ENCODE measurements at places on chromosomes 2 and 18.

- no peak for DNase-seq
Observed at GRCh38 chr2:23806201-23806600, 120.7 kb downstream of the ATAD2B start.

- no peak for DNase-seq
Observed at GRCh38 chr2:59383473-59383872, 1142.3 kb upstream of the FANCL start.

DNA sequence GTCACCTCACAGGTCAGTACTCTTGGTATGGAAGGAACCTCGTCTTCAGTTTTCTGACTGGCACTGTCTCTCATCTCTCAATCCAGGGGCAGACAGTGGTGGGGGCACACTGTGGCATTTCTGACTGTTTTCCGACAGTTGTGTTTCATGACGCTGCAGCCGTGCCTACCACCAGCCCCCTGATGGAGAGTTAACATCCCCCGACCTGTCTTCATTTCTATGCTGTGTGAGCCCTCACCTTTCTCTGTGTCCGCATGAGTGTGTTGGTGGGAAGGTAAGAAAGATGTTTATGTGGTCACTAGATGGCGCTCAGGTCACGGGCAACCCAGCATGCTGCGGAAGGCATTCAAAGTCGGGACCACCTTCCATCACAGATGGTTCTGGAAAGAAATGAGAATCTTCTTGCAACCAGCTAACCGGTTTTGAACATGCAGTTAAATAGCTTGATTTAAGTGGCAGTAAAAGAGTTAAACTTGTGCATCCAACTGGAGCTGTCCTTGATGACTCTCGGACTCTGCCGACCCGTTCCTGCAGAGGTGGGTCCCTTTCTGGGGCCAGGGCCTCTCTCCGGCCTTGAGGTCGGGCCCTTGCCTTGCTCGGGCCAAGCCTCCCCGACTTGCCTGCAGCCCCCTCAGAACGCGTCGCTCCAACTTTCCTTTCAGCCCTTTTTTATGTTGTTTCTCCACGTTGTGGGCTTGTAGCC, 92.4 kb downstream of the DYSF start:
- no peak for DNase-seq

GRCh38 chr18:37521510-37522465, 43.8 kb downstream of the CELF4 start:
- no peak for DNase-seq

GRCh38 chr2:194346193-194346592, 1310.8 kb upstream of the SLC39A10 start:
- no peak for DNase-seq

- no peak for DNase-seq
Observed at GRCh38 chr2:10770956-10771750, 41.4 kb downstream of the PDIA6 start.

Measured in stimulated activated CD8-positive, alpha-beta memory T cell treated with anti-CD3 and anti-CD28 coated beads, Interleukin-7, amount 100 ng/mL, for 1 hour (primary cell).